ENCODE measurements at places on chromosomes 13 and 19.

GRCh38 chr19:54684527-54684926 lies 21.7 kb downstream of the LILRB4 start:
- no peak for DNase-seq

DNA sequence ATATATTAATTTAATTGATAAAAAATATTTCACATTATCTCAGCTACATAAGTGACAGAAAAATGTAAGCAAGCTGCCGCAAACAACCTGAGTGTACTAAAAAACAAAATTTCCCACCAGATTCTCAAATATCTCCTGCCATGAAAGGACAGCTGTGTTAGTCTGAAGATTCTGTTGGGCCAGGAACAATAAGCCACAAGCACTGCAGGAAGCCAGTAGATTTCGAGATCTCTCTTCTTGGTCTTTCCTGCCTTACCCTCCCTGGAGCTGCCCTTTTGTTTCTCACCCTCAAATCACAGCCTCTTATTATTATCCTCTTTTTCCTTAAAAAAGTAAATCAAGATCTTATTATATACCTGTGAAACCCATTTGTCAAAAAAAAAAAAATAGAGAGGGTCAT lies 165.6 kb downstream of the EFNB2 start:
- DNase-seq: no peak

- DNase-seq: no peak
Measured at GRCh38 chr13:20848944-20849343, 53.6 kb downstream of the XPO4 start.

- no peak for DNase-seq
Measured at GRCh38 chr19:10155839-10156238, 36.1 kb upstream of the EIF3G start.

Data from activated T-helper 1 cell treated with anti-CD3 and anti-CD28 coated beads, Interleukin-2, amount 50 U/mL, for 16 hours (primary cell).